ENCODE measurements at places on chromosomes 6 and 20. TPM values are rescaled to one million over a fixed set of nuclear protein-coding genes. Genes with fewer than 3 reads are reported as not detected.
A peak's percentile ranks its signal among the peaks of the same experiment; 100 is the strongest.

MUC21 gene
- not detected for total RNA-seq

- peak overlapping the region; percentile 6 for H3K27ac ChIP-seq
- no peaks in the 10 kb centered on the region for H3K36me3 ChIP-seq
- no peak overlapping the region for H3K4me3 ChIP-seq
These were observed 87.6 kb downstream of the SMOC2 start for GRCh38 chr6:168528474-168529095.

DNA sequence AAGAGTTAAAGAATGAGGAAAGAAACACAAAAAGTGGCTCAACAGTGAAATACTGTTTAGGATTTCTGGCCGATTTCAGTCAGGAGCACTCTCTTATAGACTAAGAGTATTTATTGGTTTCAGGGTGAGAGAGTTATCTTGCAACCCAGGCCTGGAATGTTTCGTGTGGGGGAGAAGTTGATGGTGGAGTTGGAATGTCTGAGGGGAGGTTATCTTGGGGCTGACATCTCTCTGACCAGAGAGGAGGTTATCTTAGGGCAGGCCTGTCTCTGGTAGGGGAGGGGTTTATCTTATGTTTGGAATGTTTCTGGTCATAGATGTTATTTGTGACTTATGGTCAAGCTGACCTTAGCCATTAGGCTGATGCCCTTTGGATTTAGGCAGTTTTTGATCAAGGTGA is 80.3 kb downstream of the HTR1B start:
- DNase-seq: no peak
- H3K27ac ChIP-seq: no peak overlapping the region
- no peaks in the 10 kb centered on the region for H3K4me1 ChIP-seq
- H3K4me3 ChIP-seq: no peak overlapping the region
- H3K27me3 ChIP-seq: no peaks in the 10 kb centered on the region

DNA sequence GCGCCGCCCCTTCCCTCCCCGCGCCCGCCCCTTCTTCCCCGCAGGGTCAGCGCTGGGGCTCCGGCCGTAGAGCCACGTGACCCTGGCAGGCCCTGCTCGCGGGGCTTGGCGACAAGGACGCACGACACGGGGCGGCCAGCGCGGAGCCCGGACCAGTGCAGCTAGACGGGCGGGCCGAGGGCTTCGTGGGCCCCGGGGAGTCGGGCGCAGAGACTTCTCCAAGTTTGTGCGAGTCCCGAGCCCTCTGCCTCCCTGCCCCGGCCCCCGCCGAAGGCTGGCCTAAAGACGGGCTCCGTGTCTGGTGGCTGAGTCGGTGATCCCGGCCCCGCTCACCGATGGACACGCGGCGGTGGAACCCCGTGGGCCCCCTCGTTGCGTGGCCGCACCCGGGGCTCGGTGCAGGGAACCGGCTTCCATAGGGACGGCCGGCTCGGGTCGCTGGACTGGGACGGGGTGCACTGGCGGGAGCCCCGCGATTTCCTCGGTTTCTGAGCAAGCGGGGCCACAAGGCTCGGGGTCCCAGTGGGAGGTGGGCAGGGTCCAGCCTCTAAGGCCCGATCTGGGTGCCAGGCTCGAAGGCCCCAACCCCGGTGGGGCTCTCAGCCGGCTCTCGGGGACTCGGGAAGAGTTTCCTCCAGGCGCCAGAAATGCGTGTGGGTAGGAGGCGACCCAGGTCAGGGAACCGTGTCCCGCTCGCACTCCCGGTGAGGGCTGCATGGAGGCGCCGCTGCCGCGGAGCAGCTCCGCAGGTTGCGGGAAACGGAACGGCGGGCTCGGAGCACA is 452 bp upstream of the GATA5 start:
- peak overlapping the region; percentile 32 for H3K4me3 ChIP-seq
- H3K4me1 ChIP-seq: no peaks in the 10 kb centered on the region
- no peaks in the 10 kb centered on the region for H3K36me3 ChIP-seq
- no peaks in the 10 kb centered on the region for H3K27me3 ChIP-seq

DNA sequence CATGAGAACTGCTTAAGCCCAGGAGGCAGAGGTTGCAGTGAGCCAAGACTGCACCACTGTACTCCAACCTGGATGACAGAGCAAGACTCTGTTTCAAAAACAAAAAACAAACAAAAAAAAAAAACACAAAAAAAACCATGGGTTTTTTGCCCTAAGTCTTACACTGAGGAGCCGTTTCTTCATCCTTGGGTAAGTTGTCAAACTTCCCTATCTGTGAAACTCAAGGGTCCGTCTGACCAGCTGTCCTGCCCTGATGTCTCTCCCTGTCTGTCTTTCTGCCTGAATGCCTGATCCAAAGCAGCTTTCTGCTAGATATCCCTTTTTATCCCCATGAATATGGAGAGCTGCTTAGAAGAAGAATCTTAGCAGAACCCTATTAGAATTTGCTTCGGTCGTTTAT is 41.3 kb upstream of the CLDN20 start:
- DNase-seq: no peak
- no peak overlapping the region for H3K4me3 ChIP-seq
- peaks cover 4% of the 10 kb centered on the region for H3K4me1 ChIP-seq

GRCh38 chr6:92634561-92634960 is 784.8 kb downstream of the EPHA7 start:
- H3K36me3 ChIP-seq: no peaks in the 10 kb centered on the region
- no peaks in the 10 kb centered on the region for H3K27me3 ChIP-seq
- no peak overlapping the region for H3K4me3 ChIP-seq
- DNase-seq: no peak

DNA sequence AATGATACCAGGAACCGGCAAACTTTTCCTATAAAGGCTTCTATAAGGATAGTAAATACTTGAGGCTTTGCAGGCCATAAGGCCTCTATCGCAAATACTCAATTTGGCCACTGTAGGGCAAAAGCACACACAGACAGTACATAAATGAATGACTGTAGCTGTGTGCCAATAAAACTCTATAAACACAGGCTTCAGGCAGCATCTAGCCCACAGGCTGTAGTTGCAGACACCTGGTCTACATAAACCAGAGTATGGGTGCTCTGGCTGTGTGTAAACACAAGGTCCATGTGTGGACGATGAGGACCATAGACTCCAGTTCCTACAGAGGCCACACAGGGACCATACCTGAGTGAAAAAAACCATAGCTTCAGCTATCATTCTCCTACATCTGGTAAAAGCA is 52.2 kb downstream of the ZMYND8 start:
- H3K27ac ChIP-seq: peak overlapping the region; percentile 3
- H3K4me1 ChIP-seq: peaks cover 2% of the 10 kb centered on the region
- peaks cover 4% of the 10 kb centered on the region for H3K36me3 ChIP-seq
- no peak for DNase-seq
- H3K4me3 ChIP-seq: no peak overlapping the region

HELZ2 gene
- total RNA-seq: 41.6 TPM

DNA sequence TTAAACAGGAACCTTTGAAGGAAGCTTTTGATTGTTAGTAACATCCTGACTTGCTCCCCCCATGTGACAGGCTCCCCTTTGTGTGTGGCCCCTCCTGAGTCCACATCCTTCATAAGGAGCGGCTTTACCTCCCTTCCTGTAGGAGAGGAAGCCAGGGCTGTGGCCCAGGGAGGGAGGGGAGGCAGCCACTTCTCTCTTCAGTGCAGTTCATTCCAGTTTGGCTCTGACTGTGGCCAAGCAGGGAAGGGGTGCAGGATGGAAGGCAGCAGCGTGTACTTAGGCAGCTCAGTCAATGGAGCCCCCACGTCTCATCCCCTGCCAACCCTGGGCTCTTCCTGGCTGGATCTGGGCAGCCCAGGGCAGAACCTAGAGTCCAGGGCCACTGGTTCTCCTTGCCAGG is 295.2 kb downstream of the QKI start:
- DNase-seq: no peak
- H3K4me1 ChIP-seq: no peaks in the 10 kb centered on the region
- H3K36me3 ChIP-seq: no peaks in the 10 kb centered on the region
- no peaks in the 10 kb centered on the region for H3K27me3 ChIP-seq
- no peak overlapping the region for H3K4me3 ChIP-seq
- H3K27ac ChIP-seq: no peak overlapping the region

DNA sequence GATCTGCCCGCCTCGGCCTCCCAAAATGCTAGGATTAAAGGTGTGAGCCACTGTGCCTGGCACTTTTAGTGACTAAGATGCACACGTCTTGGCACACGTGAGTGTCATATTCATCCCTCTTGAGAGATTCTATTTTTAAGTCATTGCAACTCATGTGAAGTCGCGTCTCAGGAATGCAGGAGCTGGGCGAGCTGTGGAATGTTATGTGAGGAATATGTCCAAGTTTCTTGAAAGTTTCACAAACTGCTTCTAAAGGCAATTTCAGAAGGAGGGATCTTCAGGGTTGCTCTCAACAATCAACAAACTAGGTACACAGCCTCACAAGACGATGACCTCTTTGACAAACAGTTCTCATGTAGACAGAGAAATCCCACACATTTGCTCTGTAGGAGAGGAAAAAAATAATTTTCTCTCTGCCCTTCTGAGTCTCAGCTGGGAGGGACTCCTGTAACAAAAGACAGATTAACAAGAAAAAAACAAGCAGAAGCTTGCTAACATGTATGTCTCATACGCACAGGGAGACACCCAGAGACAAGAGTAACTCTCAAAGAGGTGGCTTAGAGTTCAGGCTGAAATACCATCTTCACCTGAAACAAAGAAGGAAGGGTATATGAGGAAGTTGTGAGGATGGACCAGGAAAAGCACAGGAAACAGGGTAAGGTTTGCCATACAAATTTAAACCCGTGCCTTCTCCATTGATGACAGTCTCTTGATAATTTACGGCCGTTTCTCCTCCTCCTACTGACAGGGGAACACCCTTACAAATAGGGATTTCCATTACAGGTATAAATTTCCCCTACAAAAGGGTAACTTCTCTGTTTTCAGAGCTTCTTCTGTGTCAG is 45.3 kb upstream of the FAM50B start:
- H3K4me3 ChIP-seq: no peak overlapping the region
- no peaks in the 10 kb centered on the region for H3K36me3 ChIP-seq
- peaks cover 5% of the 10 kb centered on the region for H3K4me1 ChIP-seq
- H3K27ac ChIP-seq: peak overlapping the region; percentile 94
- no peak for DNase-seq

RIMS4 gene
- total RNA-seq: 2.8 TPM

DNA sequence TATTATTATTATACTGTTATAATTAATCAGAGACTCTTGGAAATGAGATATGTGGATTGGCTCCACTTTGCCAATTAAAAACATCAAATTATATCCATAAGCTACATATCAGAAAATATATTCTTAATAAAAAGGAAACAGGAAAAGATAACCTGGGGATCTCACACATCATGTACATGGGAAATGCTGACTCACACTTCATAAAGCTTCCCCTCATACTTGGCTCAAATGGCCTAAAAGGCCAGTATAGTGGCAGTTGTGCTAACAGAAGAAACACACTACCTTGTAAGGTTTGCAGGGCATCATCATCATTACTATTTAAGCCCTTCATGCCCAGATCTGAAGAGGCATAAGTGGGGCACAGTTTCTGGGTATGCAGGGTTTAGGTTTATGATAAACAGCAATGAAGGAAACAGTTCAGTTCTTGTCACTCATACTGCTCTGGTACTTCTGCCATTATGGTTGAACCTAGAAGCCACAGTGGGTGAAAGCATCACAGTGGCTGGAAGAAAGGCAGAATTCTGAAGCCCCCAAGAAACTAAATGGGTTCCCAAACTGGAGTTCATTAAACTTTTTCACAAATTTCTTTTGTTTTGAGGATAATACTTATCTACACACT is 60.6 kb downstream of the BTBD9 start:
- H3K4me1 ChIP-seq: no peaks in the 10 kb centered on the region
- no peak overlapping the region for H3K4me3 ChIP-seq
- no peak for DNase-seq
- H3K36me3 ChIP-seq: peaks cover 4% of the 10 kb centered on the region

HLA-DRB1 gene
- total RNA-seq: 157 TPM

- H3K4me3 ChIP-seq: no peak overlapping the region
- no peaks in the 10 kb centered on the region for H3K4me1 ChIP-seq
- DNase-seq: no peak
These were observed 39.3 kb downstream of the HUS1B start for GRCh38 chr6:617456-618100.

- H3K36me3 ChIP-seq: no peaks in the 10 kb centered on the region
- H3K27ac ChIP-seq: no peak overlapping the region
- H3K4me3 ChIP-seq: peak overlapping the region; percentile 85
- no peaks in the 10 kb centered on the region for H3K27me3 ChIP-seq
- H3K4me1 ChIP-seq: no peaks in the 10 kb centered on the region
- DNase-seq: no peak
These were observed 1.0 kb downstream of the NCOA7 start for GRCh38 chr6:125791820-125792165.

DNA sequence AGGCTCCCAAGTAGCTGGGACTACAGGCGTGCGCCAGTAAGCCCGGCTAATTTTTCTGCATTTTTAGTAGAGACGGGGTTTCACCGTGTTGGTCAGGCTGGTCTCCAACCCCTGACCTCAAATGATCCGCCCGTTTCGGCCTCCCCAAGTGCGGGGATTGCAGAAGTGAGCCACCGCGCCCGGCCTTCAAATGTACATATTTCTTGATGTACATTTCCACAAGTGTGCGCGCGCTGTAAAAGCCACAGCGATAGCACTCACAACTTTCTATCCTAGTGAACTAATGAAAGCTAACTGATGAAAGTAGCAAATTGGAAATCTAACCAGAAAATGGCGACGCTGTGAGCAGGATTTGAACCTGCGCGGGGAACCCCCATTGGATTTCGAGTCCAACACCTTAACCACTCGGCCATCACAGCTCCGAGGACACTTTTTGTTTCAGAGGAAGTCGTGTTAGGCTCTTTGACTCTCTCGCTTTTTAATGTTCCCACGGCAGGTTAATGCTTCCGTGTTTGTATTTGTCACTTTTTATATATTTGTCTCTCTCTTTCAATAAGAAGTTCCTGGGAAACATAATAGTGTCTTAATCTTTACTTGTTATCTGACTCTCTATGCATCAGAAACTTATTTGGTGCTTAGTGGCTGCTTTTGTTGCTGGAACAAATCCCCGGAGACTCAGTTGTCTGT is 199.4 kb upstream of the ZNF184 start:
- no peak overlapping the region for H3K27ac ChIP-seq
- no peaks in the 10 kb centered on the region for H3K4me1 ChIP-seq
- no peaks in the 10 kb centered on the region for H3K36me3 ChIP-seq
- DNase-seq: no peak

KCNB1 gene
- total RNA-seq: 0.65 TPM

GRCh38 chr6:136961848-136962247 is 39.7 kb downstream of the SLC35D3 start:
- H3K27ac ChIP-seq: no peak overlapping the region
- no peaks in the 10 kb centered on the region for H3K27me3 ChIP-seq
- no peaks in the 10 kb centered on the region for H3K36me3 ChIP-seq
- H3K4me3 ChIP-seq: no peak overlapping the region
- no peaks in the 10 kb centered on the region for H3K4me1 ChIP-seq

ADTRP gene
- total RNA-seq: 1.2 TPM

- H3K4me1 ChIP-seq: no peaks in the 10 kb centered on the region
- no peak for DNase-seq
- no peaks in the 10 kb centered on the region for H3K27me3 ChIP-seq
- no peak overlapping the region for H3K4me3 ChIP-seq
These were observed 35.9 kb downstream of the MOXD1 start for GRCh38 chr6:132365281-132365907.

DNA sequence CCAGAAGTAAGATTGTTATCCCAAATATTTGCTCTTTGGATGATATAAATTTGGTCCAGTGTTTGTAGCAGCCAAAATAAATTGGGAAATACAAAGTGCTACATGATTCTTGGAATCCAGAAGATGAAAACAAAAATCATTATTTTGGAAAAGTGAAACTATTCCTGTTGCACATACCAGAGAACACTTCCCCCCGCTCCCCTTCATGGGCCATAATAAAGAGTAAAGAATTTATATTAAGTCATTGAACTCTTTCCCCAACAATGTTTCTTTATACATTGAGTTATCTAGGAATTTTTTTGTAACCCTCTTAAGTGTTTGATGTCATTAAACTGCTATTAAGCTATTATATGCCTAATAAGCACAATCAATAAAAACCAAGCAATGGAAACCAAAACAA is 490.4 kb upstream of the HS3ST5 start:
- no peak for DNase-seq
- H3K4me1 ChIP-seq: no peaks in the 10 kb centered on the region
- H3K4me3 ChIP-seq: no peak overlapping the region
- H3K27me3 ChIP-seq: no peaks in the 10 kb centered on the region

Data from aorta (tissue), 5 donors.